SK-MEL-5 (cell line): ENCODE measurements at places on chromosomes 2 and 18. TPM values are rescaled to one million over a fixed set of nuclear protein-coding genes. Genes with fewer than 3 reads are reported as not detected.

- DNase-seq = peak; percentile 19
These were observed 926 bp downstream of the NDUFV2 start for GRCh38 chr18:9103376-9103873.

- DNase-seq = no peak
These were observed 92.3 kb upstream of the THUMPD2 start for GRCh38 chr2:39871291-39871761.

DNA sequence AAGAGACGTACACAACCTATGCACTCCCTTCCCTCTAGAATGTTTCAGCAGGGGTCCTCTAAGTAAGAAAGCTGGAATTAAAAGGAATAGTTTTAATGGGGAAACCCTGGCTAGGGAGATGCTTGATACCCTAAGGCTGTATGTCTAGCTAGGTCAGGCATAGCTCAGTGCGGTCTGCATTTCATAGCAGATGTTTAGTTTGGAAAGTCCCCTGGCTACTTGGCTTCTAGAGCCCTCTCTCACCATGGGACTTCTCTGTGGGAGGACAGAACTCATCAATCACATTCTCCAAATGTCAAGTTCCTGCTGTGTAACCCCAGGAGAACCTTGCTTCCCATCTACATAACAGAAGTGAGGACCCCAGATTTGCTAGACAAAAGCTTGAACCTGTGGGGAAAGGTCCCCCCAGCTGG, 24.1 kb upstream of the ANXA4 start:
- DNase-seq = no peak

The EVA1A gene
- total RNA-seq = 7.4 and 9.7 TPM in 2 replicates

DNA sequence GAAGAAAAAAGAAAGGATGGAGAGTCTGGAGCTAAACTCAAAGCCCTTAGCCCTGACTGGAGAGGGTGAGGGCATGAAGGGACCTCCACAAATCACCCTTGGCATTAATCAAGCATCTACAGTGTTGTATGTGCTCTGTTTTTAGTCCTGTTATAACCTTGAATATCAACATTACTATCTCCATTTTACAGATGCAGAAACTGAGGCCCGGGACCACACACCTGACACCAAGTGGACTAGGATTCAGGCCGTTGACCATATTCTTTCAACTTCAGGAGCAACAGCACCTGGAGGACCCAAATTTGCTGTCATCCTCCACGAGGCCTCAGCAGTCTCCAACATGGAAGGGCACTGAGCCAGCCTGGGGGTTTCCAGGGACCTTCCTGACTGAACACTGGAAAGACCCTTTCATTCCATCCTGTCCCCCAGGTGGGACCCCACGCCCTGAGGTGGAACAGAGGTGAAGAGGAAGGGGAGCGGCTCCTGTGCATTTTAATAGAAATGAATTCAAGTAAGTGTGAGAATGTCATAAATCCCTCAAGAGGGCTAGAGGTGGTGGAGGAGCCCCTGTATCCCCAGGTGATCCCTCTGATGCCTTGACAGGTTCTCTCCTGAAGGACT, 41.0 kb downstream of the SERTAD2 start:
- DNase-seq = no peak
